B cell (primary cell): ENCODE measurements at places on chromosomes 3 and 15. TPM values are rescaled to one million over a fixed set of nuclear protein-coding genes. Genes with fewer than 3 reads are reported as not detected.

- no peak overlapping the region for H3K27ac ChIP-seq
- no peaks in the 10 kb centered on the region for H3K4me1 ChIP-seq
- peaks cover 36% of the 10 kb centered on the region for H3K36me3 ChIP-seq
- H3K4me3 ChIP-seq = no peak overlapping the region
- no peaks in the 10 kb centered on the region for H3K27me3 ChIP-seq
- no peak for DNase-seq
Measured at GRCh38 chr3:49998326-49998725, 58.4 kb downstream of the RBM6 start.

DNA sequence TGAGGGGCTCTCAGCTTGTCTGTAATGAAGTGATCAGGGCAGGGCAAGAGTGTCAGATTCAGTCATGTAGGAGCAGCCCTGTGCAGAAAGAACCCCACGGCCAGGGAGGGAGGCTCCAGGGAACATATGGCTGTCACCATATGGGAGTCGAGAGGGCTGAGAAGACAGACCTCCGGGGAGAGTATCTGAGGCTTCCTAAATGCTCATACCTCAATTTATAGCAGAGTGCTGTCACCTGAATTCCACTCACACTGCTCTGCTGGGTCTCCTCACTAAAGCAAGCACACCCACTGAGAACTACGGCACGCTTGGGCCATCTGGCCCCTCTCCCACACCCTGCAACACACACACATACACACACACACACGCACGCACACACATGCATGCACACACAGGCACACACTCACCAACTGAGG, 92.3 kb upstream of the TJP1 start:
- H3K36me3 ChIP-seq = no peaks in the 10 kb centered on the region
- DNase-seq = no peak
- no peak overlapping the region for H3K27ac ChIP-seq
- no peaks in the 10 kb centered on the region for H3K4me1 ChIP-seq

DNA sequence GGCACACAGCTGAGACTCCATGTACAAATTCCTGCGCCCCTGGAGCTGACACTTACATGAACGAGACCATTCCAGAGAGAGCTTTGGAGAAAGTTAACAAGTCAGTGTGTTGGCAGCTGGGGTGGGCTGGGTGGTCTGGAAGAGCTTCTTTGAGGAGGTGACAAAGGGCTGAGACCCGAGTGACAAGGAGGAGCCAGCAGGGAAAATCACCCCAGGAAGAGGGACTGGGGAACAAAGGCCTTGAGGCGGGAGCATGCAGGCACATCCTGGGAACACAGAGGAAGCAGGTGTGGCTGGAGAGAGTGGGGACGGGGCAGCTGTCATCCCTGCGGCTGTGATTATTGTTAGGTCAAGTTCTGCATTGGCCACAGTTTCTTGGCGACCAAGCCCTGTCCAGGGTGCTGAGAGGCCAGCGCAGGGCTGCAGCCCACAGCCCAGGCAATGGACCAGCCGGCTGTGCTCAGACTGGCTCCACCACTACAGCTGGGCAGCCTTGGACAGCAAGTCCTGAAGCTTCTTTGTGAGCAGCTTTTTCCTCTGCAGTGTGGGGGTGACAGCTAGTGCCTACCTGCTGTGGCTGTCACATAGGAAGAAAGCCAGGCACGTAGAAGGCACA, 34.2 kb upstream of the PRR23E start:
- no peak for DNase-seq
- no peaks in the 10 kb centered on the region for H3K4me1 ChIP-seq
- H3K36me3 ChIP-seq = no peaks in the 10 kb centered on the region
- H3K27me3 ChIP-seq = no peaks in the 10 kb centered on the region

Gene TRIM71
- polyA plus RNA-seq = not detected in 2 replicates

Gene SI
- polyA plus RNA-seq = not detected in 2 replicates

GRCh38 chr3:45994419-45995235, 997 bp downstream of the FYCO1 start:
- peak overlapping the region; percentile 92 for H3K27ac ChIP-seq
- DNase-seq = no peak
- peaks cover 49% of the 10 kb centered on the region for H3K4me1 ChIP-seq

Gene GPR171
- polyA plus RNA-seq = 0.75 and 1.3 TPM in 2 replicates

DNA sequence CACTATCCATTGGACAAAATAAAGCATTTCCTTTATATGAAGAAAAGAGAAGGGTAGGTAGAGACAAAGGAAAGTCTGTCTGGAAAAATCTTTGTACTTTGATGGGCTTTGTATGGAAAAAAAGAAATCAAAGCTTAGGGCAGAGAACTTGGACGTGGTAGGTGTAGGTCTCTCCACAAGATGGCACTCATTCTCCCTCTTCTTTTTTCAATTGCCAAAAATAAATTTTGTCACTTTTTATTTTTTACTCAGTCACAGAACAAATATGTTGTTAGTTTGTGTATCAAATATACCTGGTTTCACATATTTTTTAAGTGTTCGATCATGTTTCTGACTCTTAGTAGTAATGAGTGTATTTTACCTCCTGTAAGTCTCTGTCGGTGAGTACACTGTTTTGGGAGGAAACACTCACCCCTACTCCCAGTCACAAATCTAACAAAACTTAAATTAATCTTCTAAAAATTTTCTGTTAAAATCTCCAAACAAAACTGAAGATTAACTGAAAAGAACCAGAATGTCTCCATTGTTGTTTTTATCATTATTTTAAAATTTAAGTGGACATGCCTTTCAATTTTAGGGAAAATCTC, 415.8 kb upstream of the GOLIM4 start:
- DNase-seq = no peak
- no peaks in the 10 kb centered on the region for H3K4me1 ChIP-seq
- H3K36me3 ChIP-seq = no peaks in the 10 kb centered on the region
- no peak overlapping the region for H3K4me3 ChIP-seq
- H3K27me3 ChIP-seq = no peaks in the 10 kb centered on the region

Gene VPS33B
- 17.4 and 21.5 TPM in 2 replicates for polyA plus RNA-seq

GRCh38 chr3:192372616-192373015, 354.7 kb downstream of the FGF12 start:
- H3K27ac ChIP-seq = no peak overlapping the region
- H3K27me3 ChIP-seq = no peaks in the 10 kb centered on the region
- DNase-seq = no peak
- H3K4me1 ChIP-seq = no peaks in the 10 kb centered on the region
- H3K4me3 ChIP-seq = no peak overlapping the region

Gene IGF2BP2
- 0.01 TPM in 1 of 2 replicates, not detected in the other for polyA plus RNA-seq

Gene ATP13A5
- not detected in 2 replicates for polyA plus RNA-seq

- H3K4me1 ChIP-seq = no peaks in the 10 kb centered on the region
- no peaks in the 10 kb centered on the region for H3K27me3 ChIP-seq
- DNase-seq = no peak
Measured at GRCh38 chr3:183967693-183968092, 50.0 kb downstream of the ABCC5 start.

DNA sequence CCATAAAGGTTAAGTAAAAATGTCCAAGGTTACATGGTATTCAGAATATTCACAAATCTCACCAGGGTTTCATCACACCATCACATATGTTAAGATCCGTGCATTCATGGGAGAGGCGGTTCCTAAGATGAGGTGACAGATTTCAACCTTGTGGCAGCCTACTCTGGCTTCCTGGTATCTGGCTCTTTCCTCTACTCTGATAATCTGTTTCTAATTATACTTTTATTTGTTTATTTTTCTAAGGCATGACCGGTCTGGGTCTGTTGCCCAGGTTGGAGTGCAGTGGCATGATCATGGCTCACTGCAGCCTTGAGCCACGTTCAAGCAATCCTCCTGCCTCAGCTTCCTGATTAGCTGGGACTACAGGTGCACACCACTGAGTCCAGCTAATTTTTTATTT, 34.4 kb downstream of the RAF1 start:
- peaks cover 24% of the 10 kb centered on the region for H3K4me1 ChIP-seq
- no peak overlapping the region for H3K4me3 ChIP-seq
- no peaks in the 10 kb centered on the region for H3K36me3 ChIP-seq
- DNase-seq = no peak
- H3K27ac ChIP-seq = no peak overlapping the region
- H3K27me3 ChIP-seq = no peaks in the 10 kb centered on the region

Gene IMPG2
- 0.21 and 0.22 TPM in 2 replicates for polyA plus RNA-seq

DNA sequence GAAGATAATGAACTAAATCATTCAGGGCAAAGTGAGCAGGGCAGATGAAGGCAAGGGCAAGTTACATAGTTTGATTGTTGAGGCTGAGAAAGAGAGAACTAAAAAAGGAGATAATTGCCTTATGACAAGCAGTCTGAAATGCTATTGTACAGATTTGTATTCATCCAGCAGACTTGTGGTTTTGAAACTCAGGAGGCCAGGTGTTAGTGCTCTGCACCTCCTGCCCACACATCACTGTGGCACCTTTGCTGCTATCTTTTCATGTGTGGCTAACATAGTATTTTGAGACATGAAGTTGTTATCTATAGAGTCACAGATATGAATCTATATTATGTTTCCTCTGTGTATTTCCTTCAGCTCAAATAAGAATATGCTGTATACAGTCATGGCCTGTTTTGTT, 24.3 kb upstream of the SUCLG2 start:
- no peak overlapping the region for H3K4me3 ChIP-seq
- H3K36me3 ChIP-seq = no peaks in the 10 kb centered on the region
- peaks cover 18% of the 10 kb centered on the region for H3K4me1 ChIP-seq

GRCh38 chr15:68382286-68383007, 49.5 kb downstream of the ITGA11 start:
- H3K4me3 ChIP-seq = no peak overlapping the region
- H3K27me3 ChIP-seq = no peaks in the 10 kb centered on the region
- H3K36me3 ChIP-seq = no peaks in the 10 kb centered on the region
- peaks cover 6% of the 10 kb centered on the region for H3K4me1 ChIP-seq
- no peak overlapping the region for H3K27ac ChIP-seq

GRCh38 chr3:43872901-43873300, 182.2 kb downstream of the ABHD5 start:
- no peaks in the 10 kb centered on the region for H3K36me3 ChIP-seq
- H3K4me1 ChIP-seq = no peaks in the 10 kb centered on the region
- no peak overlapping the region for H3K27ac ChIP-seq
- DNase-seq = no peak

Gene SQOR
- 25.2 and 29.1 TPM in 2 replicates for polyA plus RNA-seq

Gene EOMES
- polyA plus RNA-seq = 0.12 and 0.14 TPM in 2 replicates

- no peak overlapping the region for H3K27ac ChIP-seq
- H3K27me3 ChIP-seq = no peaks in the 10 kb centered on the region
- H3K36me3 ChIP-seq = peaks cover 5% of the 10 kb centered on the region
Measured at GRCh38 chr3:50585919-50586762, 16.8 kb downstream of the HEMK1 start.

Gene ATP10A
- polyA plus RNA-seq = 0.21 and 1.4 TPM in 2 replicates

DNA sequence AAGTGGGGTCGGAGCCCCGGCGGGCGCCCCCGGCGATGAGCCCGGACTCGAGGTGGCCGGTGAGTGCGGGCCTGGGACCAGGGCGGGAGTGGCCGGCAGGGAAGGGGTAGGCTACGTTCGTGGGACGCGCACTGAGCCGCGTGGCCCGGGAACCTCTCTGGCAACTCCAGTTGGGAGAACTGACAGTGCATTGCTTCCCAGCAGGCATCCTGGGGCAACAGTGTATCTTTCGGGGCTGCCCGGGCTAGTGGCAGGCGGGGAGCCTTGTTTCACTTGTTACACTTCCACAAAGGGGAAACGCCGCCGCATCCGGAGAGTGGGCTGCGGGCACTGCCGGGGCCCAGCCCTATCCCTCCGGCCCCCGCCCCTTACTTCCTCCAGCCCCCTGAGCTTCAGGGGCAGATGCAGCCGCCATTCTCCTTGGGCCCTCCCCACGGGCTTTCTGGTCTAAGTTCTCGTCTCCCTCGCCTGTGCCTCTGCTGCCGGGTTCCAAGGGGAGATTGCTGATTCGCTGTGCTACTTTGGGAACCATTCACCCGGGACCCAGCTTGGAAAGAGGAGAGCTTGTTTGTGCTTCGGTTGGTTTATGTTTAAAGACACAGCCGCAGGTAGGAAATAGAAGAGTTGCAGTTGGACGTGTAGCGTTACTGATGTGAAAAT, 675 bp downstream of the BRPF1 start:
- DNase-seq = peak; percentile 61
- peaks cover 25% of the 10 kb centered on the region for H3K36me3 ChIP-seq
- peak overlapping the region; percentile 8 for H3K4me3 ChIP-seq
- H3K27ac ChIP-seq = peak overlapping the region; percentile 94
- no peaks in the 10 kb centered on the region for H3K27me3 ChIP-seq

- no peak overlapping the region for H3K27ac ChIP-seq
- no peak for DNase-seq
- H3K27me3 ChIP-seq = no peaks in the 10 kb centered on the region
- no peaks in the 10 kb centered on the region for H3K4me1 ChIP-seq
Measured at GRCh38 chr3:122396511-122396910, 12.5 kb downstream of the FAM162A start.

DNA sequence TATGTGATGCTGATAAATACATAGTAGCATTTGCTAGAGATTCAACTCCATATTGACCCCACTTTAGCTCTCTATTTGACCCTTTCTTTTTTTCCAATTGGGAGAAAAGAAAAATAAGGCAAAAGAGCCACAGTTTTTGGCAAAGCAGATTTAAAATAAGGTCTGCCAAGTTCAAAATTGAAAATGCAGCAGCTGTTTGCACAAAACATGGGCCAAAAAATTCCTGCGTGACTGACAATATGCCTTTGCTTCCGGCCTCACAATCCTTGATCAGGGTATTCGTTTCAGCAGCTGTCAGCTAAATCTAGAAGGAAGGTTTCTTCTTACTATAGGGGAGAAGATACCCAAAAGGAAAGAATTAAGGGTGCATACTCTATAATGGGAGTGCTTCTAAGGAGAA, 563.5 kb upstream of the CCDC54 start:
- H3K36me3 ChIP-seq = no peaks in the 10 kb centered on the region
- H3K4me1 ChIP-seq = no peaks in the 10 kb centered on the region
- no peak overlapping the region for H3K27ac ChIP-seq
- no peak for DNase-seq
- no peak overlapping the region for H3K4me3 ChIP-seq
- H3K27me3 ChIP-seq = no peaks in the 10 kb centered on the region
